ENCODE measurements at places on chromosomes 13 and 19. TPM values are rescaled to one million over a fixed set of nuclear protein-coding genes. Genes with fewer than 3 reads are reported as not detected.

DNA sequence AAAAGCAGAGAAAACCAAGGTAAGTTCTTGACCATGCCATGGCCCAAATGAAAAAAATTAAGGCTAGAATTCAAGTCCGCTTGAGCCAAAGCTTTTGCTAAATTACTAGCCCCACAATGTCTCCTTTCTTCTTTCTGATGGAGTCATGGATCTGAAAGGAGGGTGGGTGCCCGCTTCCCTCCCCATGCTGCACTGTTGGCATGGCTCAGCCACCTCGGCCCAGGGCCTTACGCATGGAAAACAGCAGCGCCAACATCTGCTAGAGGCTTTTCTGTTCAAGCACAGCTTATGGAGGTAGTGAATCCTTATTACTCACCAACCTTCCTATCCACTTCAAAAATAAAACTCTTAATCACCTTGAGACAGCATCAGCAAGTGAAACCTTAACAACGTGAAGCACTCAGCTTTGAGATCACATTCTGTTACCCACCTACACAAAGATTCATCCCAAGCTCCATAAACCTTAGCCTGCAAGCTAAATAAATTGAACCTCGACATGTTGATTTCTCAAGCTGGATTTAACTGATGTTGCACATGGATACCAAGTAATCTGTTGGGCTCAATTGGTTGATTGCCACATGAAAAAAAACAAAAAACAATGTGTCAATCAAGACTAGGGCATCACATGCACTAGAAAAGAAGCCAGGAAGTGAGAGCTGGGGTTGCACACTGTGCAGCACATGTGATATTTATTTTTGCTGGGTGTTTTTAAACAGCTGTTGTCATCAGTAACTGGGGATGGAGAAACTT, 43.4 kb downstream of the TPT1 start:
- no peak for DNase-seq

GRCh38 chr13:49214917-49215376, 5.2 kb upstream of the MLNR start:
- peak; percentile 16 for DNase-seq

GRCh38 chr13:109706015-109706715, 80.2 kb downstream of the IRS2 start:
- DNase-seq = no peak

GRCh38 chr19:49952906-49953305, 8.1 kb downstream of the SIGLEC11 start:
- no peak for DNase-seq

DNA sequence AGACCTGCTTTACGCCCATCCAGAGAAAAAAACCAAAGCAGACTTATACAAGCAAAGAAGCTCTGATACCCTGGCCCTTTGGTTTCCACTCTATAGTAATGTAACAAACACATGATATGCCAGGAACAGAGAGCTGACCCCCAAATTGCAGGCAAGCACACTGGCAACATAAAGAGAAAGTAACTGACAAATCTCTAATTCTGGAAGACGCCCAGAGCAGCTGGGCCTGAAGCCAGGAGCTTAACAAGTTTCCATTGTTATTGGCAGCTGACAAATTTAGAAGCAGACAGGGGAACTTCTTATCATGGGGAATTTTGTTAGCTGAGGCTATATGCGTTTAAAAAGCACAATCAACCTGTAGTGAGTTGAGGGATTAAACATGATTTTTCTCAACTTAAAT, 158.0 kb downstream of the DLEU7 start:
- no peak for DNase-seq

- no peak for DNase-seq
Observed at GRCh38 chr13:101648766-101649487, 196.5 kb downstream of the ITGBL1 start.

- DNase-seq = no peak
Observed at GRCh38 chr19:4969292-4969771, 419 bp downstream of the KDM4B start.

DNA sequence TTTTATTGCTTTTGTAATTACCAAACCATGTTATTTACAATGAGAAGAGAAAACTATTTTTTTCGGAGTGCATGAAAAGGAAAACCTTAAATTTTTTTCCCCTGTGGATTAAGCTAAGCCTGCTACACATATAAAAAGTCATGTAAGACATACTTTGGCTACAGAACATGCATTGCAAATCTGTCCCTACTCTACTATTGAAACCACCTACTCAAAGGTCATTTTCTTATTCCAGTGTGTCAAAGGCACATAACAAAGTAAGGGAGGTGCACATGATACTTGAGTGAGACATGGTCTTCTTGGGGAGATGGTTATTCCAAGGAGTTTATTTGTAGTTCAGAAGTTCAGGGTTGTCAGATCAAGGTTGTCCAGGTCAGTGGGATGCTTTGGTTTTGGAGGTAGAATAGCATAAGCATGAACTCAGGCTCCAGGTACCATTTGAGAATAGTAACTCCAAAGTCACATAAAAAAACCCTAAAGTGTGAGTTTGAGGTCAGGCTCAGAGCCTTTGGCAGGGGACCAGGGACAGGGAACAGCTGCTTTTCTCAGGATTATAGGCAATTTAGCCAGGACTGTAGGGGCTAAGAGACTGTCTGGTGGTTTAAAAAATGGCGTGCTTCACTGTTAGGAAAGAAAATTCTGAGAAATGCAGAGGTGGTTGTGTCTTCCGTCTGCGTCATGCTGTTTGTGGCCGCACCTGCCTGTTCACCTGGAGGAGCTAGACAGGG, 15.4 kb downstream of the FARP1 start:
- no peak for DNase-seq

GRAMD1A gene
- 260 TPM for total RNA-seq

LHB gene
- not detected for total RNA-seq

RUVBL2 gene
- total RNA-seq = 170 TPM

C19orf38 gene
- total RNA-seq = 3.9 TPM

REXO1 gene
- total RNA-seq = 55.2 TPM
